ENCODE measurements at places on chromosomes 2 and 18.

DNA sequence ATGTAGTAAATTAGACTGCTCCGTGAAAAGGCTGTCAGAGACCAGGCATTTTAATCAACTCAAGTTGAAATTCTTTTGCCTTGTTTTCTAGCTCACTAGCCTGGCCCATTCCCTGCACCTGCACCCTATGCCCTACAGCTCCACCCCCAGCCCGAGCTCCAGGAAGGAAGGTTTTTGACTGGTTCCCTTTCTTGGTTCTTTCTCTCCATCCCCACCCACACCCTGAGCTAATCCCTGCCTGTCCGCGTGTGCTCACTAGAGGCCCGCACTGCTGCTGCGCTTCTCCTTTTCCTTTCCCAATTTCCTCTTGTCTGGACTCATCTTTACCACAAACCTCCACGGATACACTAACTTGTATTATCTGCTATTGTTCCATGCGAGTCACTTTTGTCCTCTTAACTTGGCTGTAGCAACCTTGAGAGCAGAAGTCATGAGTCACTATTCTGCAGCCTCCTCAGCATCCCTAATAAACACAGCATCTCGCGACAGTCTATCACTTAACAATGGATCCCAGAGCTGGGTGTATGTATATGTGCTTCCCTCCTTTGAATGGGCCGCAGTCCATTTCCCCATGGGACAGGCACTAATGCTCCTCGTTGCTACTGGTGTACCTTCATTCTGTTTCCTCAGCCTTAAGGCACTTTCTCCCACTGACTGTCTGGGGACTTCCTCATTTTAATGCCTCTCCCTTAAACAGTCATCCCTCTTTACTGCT is 36.5 kb downstream of the COLEC12 start:
- DNase-seq: no peak

GRCh38 chr18:74683573-74683972 is 85.9 kb downstream of the ZNF407 start:
- DNase-seq: no peak

GRCh38 chr2:100320547-100321178 is 1.6 kb downstream of the LONRF2 start:
- DNase-seq: no peak

- no peak for DNase-seq
Observed at GRCh38 chr18:63225434-63225833, 94.1 kb downstream of the BCL2 start.

GRCh38 chr18:77106331-77106730 is 26.3 kb downstream of the MBP start:
- peak; percentile 37 for DNase-seq

DNA sequence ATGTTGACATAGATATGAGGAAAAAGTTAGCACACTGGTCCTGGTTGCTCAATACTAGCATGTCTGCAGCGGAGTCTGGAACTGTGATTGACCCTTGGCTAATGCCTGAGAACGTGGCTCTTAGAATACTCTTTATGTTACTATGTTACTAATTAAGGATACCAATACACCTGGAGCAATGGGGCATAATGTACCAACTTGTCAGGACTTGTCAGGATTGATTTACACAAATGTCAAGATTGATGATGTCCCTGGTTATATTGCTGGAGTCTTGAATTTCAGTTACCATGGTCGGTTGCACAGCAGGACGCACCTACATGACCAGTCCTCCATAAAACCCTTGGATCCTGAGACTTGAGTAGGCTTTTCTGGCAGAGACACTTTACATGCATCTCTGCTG is 810.9 kb downstream of the CPS1 start:
- no peak for DNase-seq

DNA sequence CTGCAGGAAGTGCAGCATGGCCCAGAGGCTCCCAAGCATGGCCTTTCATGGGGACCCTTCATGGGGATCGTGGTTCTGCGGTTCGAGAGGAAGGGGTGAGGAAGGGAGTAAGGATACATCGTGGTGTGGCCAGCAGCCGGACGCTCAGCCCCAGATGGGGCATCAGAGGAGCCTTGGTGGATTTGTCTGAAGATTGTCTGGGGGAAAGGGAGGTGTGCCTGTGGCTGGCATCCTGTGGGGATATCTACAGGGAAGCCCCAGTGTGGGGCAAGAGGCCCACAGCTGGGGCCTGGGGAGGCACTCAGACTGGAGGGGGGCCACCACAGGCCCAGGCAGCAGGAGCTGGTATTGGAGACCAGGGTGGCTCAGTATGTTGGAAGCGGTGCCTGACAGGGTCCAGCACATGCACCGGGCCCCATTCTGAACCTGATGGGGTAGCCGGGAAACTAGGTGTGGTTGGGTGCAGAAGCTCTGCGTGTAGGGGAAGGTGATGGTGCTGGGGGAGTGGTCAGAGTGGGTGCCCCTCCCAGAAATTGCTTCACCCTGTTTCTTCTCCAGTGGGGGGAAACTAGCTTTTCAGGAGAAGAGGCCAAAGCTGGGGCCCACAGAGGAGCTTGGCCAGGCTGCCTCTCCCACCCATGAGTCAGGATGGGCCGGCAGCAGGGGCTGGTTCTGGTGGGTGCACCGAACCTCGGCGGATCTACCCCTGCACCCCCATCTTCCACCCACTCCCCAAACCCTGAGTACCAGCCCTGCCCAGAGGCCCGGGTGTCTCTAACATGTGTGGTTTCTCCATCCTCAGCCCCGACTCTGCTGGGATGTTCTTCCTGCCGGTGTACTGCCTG is 274.4 kb upstream of the HDAC4 start:
- no peak for DNase-seq

- no peak for DNase-seq
Observed at GRCh38 chr18:77077401-77077800, 55.2 kb downstream of the MBP start.

DNA sequence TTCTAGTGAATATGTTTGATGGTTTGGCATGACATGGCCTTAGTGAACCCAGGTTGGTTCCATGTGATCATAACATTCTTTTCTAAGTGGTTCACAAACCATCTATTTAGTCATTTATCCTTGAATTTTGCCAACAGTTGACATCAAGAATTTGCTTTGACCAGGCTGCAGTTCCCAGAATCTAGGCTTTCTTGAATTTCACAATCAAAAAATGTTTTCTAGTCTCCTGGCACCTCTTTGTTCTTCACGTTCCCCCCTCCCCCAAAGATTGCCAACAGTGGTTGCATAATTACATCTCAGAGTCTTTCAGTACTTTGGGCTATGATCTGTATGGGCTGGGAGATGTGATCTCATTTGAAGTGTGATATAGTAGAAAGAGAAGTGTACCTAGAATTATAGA is 124.0 kb downstream of the GATA6 start:
- DNase-seq: no peak

DNA sequence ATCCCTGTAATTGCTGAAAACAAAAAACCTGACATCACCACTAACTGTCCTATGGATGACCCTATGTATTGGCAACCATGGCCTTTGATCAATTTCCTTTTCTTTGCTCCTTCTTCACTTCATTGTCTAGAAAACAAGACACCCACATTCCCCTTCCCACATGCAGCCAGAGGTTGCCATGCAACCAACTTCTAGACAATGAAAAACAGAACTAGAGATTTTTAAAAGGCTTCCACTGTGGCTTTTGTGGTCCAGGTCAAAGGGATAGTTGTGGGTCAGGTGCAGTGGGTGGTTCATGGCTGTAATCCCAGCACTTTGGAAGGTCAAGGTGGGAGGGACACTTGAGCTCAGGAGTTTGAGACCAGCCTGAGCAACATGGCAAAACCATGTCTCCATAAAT is 139.3 kb upstream of the DOK6 start:
- DNase-seq: no peak

GRCh38 chr2:240494194-240494793 is 58.8 kb downstream of the GPC1 start:
- DNase-seq: no peak

GRCh38 chr18:26487437-26487836 is 60.9 kb downstream of the KCTD1 start:
- DNase-seq: no peak

DNA sequence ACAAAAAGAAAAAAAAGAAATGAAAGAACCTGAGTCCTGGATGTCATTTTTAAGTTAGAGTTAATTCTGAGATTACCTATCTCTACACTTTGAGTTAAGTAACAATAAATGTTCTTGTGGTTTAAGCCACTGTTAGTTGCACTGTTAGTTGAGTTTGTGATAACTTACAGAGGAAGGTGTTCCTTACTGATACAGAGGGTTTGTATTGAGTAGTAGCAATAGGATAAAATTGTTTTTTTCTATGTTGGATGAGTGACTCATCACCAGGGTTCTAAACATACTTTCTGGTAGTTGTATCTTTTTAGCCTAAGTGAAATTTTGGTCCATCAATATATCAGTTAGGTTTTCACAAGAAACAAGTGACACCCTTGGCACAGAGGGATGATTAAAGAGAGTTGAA is 4.0 kb upstream of the LCLAT1 start:
- no peak for DNase-seq

- DNase-seq: no peak
Observed at GRCh38 chr18:7766817-7767216, 199.7 kb downstream of the PTPRM start.

Measured in stimulated activated CD4-positive, alpha-beta T cell treated with anti-CD3 and anti-CD28 coated beads, Interleukin-4, amount 100 ng/mL, for 48 hours (primary cell).